ENCODE measurements at places on chromosomes 7 and 10. TPM values are rescaled to one million over a fixed set of nuclear protein-coding genes. Genes with fewer than 3 reads are reported as not detected.

GRCh38 chr7:155759740-155760430, 52.4 kb downstream of the SHH start:
- H3K27me3 ChIP-seq, result no peaks in the 10 kb centered on the region
- peaks cover 13% of the 10 kb centered on the region for H3K36me3 ChIP-seq
- H3K4me1 ChIP-seq, result peaks cover 20% of the 10 kb centered on the region

- DNase-seq, result no peak
- no peaks in the 10 kb centered on the region for H3K4me1 ChIP-seq
- H3K36me3 ChIP-seq, result no peaks in the 10 kb centered on the region
- H3K27me3 ChIP-seq, result no peaks in the 10 kb centered on the region
Measured at GRCh38 chr7:132519936-132520335, 56.3 kb downstream of the PLXNA4 start.

DNA sequence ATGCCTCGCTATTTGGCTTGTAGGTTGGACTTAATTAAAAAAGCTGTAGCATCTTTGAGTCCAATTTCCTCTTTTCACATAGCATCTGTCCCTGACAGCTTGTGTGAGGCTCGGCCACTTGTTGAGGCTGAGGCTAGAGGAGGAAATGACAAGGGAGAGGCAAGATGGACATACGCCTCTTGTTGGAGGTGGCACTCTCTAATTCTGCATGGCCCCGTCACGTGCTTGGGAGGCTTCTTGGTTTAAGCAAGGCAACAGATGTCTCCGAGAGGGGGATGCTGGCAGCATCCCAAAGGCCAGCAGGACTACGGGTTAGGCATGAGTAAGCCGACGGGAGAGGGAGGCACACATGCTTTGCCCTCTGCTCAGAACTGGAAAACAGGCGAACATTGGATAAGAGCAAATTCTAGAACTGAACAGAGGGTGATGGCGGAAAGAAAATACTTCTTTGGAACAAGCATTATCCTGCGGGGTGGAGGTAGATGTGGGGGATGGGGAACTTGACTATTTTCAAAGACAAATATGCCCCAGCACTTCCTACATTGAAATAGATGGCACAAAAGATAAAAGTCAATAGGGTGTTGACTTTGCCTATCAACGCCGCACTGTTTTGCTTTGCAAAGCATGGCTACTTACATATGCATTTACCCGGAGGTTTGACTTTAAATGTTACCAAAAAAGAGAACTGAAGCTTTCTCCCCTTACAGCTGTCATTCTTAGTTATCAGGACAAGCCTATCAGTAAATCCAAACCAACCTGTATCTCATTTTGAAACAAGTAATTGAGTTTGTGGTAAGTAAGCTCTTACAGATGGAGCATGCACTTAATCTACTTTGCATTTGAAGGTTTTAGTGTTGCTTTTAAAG, 94.8 kb downstream of the CHN2 start:
- H3K4me1 ChIP-seq, result no peaks in the 10 kb centered on the region
- no peaks in the 10 kb centered on the region for H3K27me3 ChIP-seq
- no peaks in the 10 kb centered on the region for H3K36me3 ChIP-seq
- no peak overlapping the region for H3K4me3 ChIP-seq

DNA sequence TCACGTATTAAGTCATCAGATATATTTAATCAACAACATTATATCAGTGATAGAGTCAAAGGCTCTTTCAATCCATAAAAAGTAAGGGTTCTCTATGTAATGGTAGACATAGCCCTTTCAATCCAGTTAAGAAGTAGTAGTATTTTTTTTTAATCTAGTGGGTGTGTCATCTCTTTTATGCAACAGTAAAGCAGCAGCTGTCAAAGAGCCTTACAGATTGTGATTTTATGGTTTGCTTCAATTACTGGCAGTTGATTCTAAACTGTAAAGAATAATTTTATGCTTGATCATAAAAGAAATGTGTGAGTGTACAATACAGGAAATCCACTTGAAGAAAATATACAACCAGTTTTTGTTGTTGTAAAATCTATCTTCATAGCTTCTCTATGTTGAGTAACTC, 902.6 kb upstream of the MBL2 start:
- H3K4me3 ChIP-seq, result no peak overlapping the region
- no peaks in the 10 kb centered on the region for H3K27me3 ChIP-seq
- no peaks in the 10 kb centered on the region for H3K36me3 ChIP-seq
- DNase-seq, result no peak
- no peak overlapping the region for H3K27ac ChIP-seq

GRCh38 chr7:128687131-128687530, 15.0 kb downstream of the GARIN1A start:
- H3K27me3 ChIP-seq, result no peaks in the 10 kb centered on the region
- no peak overlapping the region for H3K4me3 ChIP-seq
- DNase-seq, result no peak
- H3K4me1 ChIP-seq, result no peaks in the 10 kb centered on the region

GRCh38 chr10:1601406-1601805, 135.9 kb downstream of the ADARB2 start:
- no peaks in the 10 kb centered on the region for H3K27me3 ChIP-seq
- no peaks in the 10 kb centered on the region for H3K4me1 ChIP-seq
- DNase-seq, result no peak
- H3K36me3 ChIP-seq, result no peaks in the 10 kb centered on the region
- H3K4me3 ChIP-seq, result no peak overlapping the region

GRCh38 chr10:93977442-93977841, 16.3 kb upstream of the PLCE1 start:
- no peak overlapping the region for H3K4me3 ChIP-seq
- H3K36me3 ChIP-seq, result no peaks in the 10 kb centered on the region
- no peaks in the 10 kb centered on the region for H3K4me1 ChIP-seq
- DNase-seq, result no peak

- H3K36me3 ChIP-seq, result no peaks in the 10 kb centered on the region
- H3K4me1 ChIP-seq, result peaks cover 5% of the 10 kb centered on the region
- peak; percentile 72 for DNase-seq
- no peak overlapping the region for H3K27ac ChIP-seq
- H3K4me3 ChIP-seq, result no peak overlapping the region
Measured at GRCh38 chr10:79490400-79491142, 21.8 kb upstream of the EIF5AL1 start.

DNA sequence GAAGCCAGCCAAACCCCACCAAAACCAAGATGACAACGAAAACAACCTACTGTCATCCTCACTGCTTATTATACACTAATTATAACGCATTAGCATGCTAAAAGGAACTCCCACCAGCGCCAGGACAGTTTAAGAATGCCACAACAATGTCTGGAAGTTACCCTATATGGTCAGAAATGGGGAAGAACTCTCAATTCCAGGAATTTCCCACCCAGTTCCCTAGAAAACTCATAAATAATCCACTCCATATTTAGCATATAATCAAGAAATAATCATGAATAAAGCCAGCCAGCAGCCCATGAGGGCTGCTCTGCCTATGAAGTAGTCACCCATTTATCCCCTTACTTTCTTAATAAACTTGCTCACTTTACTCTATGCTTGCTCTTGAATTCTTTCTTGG, 20.8 kb downstream of the MICU1 start:
- peaks cover 15% of the 10 kb centered on the region for H3K4me1 ChIP-seq
- no peaks in the 10 kb centered on the region for H3K27me3 ChIP-seq
- H3K4me3 ChIP-seq, result no peak overlapping the region
- H3K27ac ChIP-seq, result no peak overlapping the region

- peaks cover 3% of the 10 kb centered on the region for H3K27me3 ChIP-seq
- H3K27ac ChIP-seq, result no peak overlapping the region
- DNase-seq, result no peak
- peaks cover 6% of the 10 kb centered on the region for H3K4me1 ChIP-seq
- no peaks in the 10 kb centered on the region for H3K36me3 ChIP-seq
- H3K4me3 ChIP-seq, result no peak overlapping the region
Measured at GRCh38 chr10:58517081-58517480, 4.4 kb downstream of the BICC1 start.

The COX15 gene
- total RNA-seq, result 25.9 TPM

The RAMP3 gene
- 17.6 TPM for total RNA-seq

The IQUB gene
- total RNA-seq, result 0.32 TPM
